ENCODE measurements at places on chromosomes 3 and 15. TPM values are rescaled to one million over a fixed set of nuclear protein-coding genes. Genes with fewer than 3 reads are reported as not detected.

DNA sequence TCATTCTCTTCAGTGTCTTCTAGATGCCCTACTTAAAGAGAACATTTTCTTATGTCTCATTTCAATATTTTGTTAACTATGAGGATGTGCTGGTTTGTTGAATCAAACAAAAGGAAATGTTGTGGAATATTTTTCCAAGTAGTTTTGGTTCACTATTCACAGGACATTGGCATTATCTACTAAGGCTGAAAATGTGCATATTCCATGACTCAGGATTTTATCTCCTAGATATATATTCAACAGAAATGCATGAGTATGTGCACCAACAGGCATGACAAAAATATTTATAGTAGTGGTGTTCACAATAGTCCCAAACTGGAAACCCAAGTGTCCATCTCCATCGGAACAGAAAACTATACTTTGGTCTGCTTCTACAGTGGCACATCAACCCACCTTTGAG, 16.7 kb upstream of the NR1I2 start:
- no peak for DNase-seq
- H3K4me1 ChIP-seq = no peaks in the 10 kb centered on the region
- no peaks in the 10 kb centered on the region for H3K36me3 ChIP-seq

- H3K4me3 ChIP-seq = no peak overlapping the region
- no peak overlapping the region for H3K27ac ChIP-seq
- no peaks in the 10 kb centered on the region for H3K36me3 ChIP-seq
Measured at GRCh38 chr3:141986548-141987107, 110.2 kb downstream of the ATP1B3 start.

DNA sequence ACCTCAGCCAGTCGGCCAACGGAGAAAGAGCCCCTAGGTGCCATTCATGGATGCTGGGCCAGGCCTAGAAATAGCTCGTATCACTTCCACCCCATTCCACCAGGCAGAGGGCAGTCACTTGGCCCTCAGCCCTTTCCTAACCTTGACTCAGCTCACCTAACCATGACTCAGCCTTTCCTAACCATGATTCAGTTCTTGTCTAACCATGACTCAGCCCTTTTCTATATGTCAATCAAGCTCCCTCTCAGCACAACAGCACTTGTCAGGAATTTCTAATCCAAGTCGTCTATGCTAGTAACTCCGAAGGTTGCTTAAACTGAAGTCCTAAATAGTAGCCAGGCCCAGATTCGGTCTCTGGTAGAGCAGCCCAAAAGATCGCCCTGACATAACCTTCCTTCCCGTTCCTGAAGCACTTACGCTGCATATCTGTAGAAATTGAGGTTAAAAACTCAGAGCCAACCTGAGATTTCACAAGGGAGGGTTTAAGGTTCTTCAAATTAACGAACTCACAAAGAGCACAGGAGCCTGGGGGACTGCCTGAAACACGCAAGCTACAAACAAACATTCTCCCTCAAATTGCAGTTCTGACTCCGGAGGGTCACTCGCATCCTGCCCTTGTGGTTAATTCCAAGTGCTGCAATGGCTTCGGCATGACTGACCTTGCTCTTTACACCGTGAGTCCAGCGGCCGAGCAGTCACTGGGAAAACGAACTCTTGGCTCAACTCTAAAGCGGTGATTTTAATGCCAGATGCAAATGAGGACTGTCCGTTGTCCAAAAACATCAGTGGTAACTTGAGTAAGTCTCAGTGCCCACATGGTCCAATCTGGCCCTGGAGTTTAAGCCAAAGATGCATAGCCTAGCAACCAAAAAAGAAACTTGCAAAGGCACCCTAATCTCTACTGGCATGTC, 99.9 kb downstream of the ADAMTS17 start:
- H3K4me3 ChIP-seq = no peak overlapping the region
- H3K27me3 ChIP-seq = no peaks in the 10 kb centered on the region
- no peaks in the 10 kb centered on the region for H3K4me1 ChIP-seq
- H3K27ac ChIP-seq = no peak overlapping the region
- DNase-seq = no peak

DNA sequence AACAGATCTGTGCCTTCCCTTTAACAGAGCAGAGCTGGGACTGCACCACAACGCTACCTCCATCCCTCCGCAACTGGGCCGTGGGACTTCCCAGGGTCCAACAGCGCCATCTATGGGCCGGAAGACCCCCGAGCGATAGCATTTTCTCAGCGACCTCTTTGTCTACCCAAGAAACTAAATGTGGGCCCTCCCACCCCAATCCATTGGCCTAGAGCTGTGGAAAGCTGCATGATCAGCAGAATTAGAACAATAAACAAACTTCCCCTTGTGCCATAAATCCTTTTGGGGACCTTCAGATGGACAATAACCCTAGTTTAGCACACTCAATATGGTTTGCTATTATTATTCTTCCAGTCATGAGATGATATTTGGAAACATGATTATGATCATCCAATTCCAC, 74.8 kb upstream of the NTRK3 start:
- no peak for DNase-seq
- H3K36me3 ChIP-seq = no peaks in the 10 kb centered on the region
- H3K4me1 ChIP-seq = no peaks in the 10 kb centered on the region
- H3K4me3 ChIP-seq = no peak overlapping the region

- DNase-seq = no peak
- peaks cover 36% of the 10 kb centered on the region for H3K36me3 ChIP-seq
- no peaks in the 10 kb centered on the region for H3K4me1 ChIP-seq
Measured at GRCh38 chr3:33577173-33577572, 137.0 kb upstream of the UBP1 start.

GRCh38 chr3:52682016-52682415, 3.7 kb downstream of the PBRM1 start:
- no peak overlapping the region for H3K27ac ChIP-seq
- no peaks in the 10 kb centered on the region for H3K27me3 ChIP-seq
- peaks cover 44% of the 10 kb centered on the region for H3K36me3 ChIP-seq
- peaks cover 17% of the 10 kb centered on the region for H3K4me1 ChIP-seq
- H3K4me3 ChIP-seq = no peak overlapping the region

AAGAB gene
- 14.2 TPM for total RNA-seq

GRCh38 chr3:155792532-155792931, 13.5 kb downstream of the C3orf33 start:
- no peaks in the 10 kb centered on the region for H3K27me3 ChIP-seq
- H3K4me1 ChIP-seq = no peaks in the 10 kb centered on the region
- H3K4me3 ChIP-seq = no peak overlapping the region
- no peak overlapping the region for H3K27ac ChIP-seq

DNA sequence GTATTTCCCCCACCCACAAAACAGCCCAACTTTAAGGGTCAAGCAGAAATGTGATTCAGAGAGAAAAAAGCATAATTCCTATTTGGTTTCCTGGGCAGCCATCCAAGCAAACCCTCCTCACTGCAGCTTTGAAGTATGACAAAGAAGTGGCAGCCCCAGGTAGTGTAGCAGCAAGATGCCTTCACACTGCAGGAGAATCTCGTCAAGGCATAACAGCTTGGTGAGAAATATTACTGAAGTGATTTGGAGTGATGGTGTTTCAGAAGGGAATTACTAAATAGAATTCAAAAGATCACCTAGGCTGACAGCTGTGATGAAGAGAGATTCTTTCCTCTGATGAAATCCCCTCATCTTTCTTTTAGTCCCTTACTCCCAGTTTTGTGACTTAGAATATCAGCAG, 173.9 kb downstream of the PYDC2 start:
- H3K27me3 ChIP-seq = no peaks in the 10 kb centered on the region
- H3K4me1 ChIP-seq = no peaks in the 10 kb centered on the region
- DNase-seq = no peak
- H3K27ac ChIP-seq = no peak overlapping the region
- no peak overlapping the region for H3K4me3 ChIP-seq

Measured in CD4-positive, alpha-beta T cell (primary cell).